ENCODE measurements at places on chromosomes 13 and 19. TPM values are rescaled to one million over a fixed set of nuclear protein-coding genes. Genes with fewer than 3 reads are reported as not detected.

Gene CASP14
- not detected for total RNA-seq

Gene PLEKHA4
- total RNA-seq, result 97.2 TPM

Gene GGN
- 3.3 TPM for total RNA-seq

Gene NFILZ
- total RNA-seq, result not detected

Gene C19orf18
- 1.0 TPM for total RNA-seq

Gene THAP8
- total RNA-seq, result 1.8 TPM

Gene DCT
- total RNA-seq, result 0.54 TPM

Gene CKAP2
- total RNA-seq, result 9.6 TPM

Gene SYDE1
- total RNA-seq, result 49.9 TPM

Gene KCNJ14
- 1.1 TPM for total RNA-seq

Gene APOC1
- 22.2 TPM for total RNA-seq

GRCh38 chr13:29892151-29892550, 41.7 kb upstream of the UBL3 start:
- no peak for DNase-seq

DNA sequence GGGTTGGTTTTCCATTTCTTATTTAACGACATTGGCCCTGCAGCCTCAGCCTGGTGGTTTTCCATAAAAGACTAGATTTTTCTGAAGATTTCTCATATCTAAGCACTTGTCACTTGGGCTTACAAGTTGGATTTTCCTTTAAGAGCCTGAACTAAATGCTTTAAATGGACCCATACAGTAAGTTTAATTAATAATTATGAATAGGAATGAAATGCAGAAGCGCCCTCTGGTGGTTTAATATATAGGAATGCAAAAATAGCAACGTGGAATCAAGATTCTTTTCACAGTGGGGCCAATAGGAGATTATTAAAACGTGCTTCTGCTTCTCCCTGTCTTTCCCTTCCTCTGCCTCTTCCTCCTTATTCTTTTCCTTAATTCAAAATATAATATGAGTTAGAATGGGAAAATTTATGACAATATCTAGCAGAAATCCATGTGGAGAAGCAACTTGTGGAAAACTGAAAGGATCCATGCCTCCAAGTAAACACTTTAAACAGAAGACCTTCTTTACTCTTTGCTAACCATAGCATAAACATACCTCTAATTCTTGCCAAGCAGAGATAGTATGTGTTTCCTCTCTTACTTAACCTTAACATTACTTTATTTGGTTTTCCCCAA, 324.0 kb downstream of the GPC5 start:
- no peak for DNase-seq

- no peak for DNase-seq
Measured at GRCh38 chr13:69243366-69243765, 864.3 kb upstream of the ATXN8OS start.

GRCh38 chr13:32107474-32107873, 75.9 kb downstream of the FRY start:
- no peak for DNase-seq

DNA sequence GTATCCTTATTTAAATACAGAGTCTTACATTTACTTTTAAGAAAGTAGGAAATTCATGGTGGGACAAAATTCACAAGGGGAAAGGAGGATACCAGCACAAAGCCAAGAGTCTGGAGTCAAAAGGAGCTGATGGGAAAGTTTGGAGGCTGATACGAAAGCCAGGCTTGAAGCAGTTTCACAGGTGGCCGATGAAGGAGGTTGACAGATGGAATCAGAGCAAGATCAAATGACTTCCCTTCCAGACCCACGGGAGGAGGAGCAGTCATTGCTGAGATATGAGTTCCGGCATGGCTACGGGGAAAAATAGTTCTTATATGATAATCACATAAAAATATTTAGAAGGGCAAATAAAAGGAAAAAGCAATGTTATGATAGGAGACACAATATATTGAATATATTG, 65.0 kb downstream of the DGKH start:
- no peak for DNase-seq

DNA sequence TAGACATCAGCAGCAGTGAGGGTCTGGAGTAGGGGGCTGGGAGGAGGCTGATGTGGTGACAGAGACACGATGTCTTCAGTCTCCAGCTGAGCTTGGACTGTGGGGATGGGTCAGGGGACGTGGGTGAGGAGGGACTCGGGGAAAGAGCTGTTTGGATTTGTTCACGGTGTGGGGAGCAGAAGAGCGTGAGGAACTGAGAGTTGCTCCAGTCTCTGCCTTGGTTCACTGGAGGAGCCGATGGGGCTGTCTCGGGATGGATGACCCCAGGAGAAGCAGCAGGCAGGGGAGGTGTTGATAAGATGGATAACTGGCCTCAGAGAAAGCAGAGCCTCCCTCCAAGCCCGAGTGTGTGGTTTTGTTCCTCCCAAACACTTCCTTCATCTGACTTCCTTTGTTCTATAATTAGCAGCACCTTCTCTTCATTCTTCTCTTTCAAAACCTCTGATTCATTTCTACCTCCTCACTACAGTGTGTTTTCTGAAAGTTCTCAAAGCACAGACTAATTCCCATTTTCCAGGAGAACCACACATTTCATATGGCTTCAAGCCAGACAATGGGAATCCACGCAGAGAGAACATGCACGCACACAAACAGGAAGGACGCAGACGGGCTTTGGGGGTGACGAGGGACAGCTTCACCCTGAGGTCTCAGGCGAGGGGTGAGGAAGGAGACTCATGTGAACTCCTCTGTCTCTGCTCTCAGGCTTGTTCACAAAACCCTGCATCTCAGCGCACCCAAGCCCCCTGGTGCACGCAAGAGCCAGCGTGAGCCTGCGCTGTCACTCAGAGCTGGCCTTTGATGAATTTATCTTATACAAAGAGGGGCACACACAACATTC, 18.6 kb downstream of the LAIR2 start:
- DNase-seq, result no peak

GRCh38 chr13:111045170-111045569, 69.9 kb upstream of the ARHGEF7 start:
- no peak for DNase-seq

- DNase-seq, result peak; percentile 75
Measured at GRCh38 chr13:36297366-36298338, at the start of gene CCDC169. TSS of gene CCDC169 (minus strand) at chr13:36297814. CDS start at chr13:36297719, 95 bp downstream.

DNA sequence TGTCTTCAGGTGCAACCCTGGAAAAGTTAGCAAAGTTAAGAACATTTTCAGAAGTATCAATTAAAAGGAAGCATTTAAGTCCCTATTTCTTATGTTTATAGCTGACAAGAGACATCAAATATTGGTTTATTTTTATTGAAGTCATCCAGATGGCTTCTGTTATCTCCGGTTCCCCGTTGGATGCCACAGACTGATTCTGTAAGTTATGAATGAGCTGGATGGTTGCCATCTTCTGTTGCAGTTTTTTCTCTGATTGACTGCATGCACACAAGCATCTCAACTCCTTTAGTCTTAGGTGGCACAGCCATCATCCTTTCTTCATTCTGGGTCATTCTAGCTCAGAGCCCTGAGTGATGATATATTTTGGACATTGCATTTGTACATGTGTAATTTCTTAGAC, 10.6 kb upstream of the OXGR1 start:
- no peak for DNase-seq

GRCh38 chr19:46429999-46430398, 1.3 kb upstream of the PNMA8C start:
- no peak for DNase-seq

GRCh38 chr19:3708207-3708931, at the start of gene TJP3:
TSS of gene TJP3 (plus strand) at chr19:3708384. CDS start at chr19:3728433, 20,049 bp downstream.
- DNase-seq, result no peak

DNA sequence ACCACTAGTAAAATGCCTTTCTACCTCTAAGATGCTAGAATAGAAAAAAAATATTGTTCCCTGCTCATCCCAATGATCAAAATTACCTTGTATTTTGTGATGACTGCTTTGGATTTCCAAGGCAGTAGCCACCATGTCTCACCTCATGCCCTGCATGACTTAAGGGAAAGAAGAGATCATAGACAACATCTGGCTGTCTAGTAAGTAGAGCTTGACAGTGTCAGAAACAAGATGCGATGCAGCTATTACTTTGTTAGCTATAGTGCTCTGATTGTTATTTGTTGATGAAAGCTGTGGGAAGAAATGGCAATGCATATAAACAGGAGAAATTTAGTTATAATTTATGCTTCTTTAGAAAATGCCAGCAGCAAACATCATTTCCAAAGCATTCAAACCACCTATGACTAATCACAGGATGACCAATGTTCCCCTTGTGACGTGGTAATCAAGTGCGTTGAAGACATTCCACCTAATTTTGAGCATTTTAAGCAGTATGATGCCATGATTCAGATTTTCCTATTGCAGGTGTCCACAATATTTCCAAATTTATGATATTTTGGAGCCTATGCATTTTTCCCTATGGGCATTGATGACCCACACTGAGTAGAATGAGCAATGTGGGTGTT, 308.3 kb downstream of the KCNRG start:
- no peak for DNase-seq

DNA sequence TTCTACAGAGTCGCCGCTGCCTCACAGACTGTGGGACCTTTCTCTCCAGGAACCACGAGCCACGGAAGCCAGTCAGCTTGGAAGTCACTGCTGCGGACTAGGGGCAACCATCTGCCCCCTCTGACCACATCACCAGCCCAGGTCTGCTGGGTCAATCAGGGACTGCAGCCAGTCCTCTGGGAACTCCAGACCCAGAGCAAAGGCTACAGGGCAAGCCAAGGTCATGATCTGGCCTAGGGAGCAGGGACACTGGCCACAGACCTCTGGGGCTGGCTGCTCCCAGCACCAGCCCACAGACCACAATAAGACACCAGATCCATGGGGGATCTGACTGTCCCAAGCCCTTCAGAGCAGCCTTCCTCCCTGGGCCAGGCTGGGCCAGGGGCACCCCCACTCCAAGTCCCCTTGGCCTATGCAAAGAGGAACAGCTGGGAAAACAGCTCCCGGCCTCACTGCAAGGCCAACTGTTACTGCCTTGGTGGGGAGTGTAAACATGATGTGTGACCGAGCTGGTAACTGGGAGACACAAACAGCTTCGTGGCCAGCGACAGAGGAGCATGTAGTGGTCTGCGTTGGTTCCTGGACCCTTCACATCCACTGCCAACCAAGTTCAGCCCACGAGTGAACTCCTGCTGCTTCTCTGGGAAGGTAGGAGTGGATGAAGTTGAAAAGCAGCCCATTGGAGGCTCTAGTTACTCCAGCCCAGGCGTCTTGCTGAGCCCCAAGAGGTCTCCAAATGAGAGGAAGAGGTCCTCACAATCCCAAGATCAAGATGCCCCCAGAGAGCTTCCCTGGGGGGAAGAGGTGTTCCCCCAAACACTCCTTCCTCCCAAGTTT, 1.5 kb downstream of the AKT2 start:
- no peak for DNase-seq

DNA sequence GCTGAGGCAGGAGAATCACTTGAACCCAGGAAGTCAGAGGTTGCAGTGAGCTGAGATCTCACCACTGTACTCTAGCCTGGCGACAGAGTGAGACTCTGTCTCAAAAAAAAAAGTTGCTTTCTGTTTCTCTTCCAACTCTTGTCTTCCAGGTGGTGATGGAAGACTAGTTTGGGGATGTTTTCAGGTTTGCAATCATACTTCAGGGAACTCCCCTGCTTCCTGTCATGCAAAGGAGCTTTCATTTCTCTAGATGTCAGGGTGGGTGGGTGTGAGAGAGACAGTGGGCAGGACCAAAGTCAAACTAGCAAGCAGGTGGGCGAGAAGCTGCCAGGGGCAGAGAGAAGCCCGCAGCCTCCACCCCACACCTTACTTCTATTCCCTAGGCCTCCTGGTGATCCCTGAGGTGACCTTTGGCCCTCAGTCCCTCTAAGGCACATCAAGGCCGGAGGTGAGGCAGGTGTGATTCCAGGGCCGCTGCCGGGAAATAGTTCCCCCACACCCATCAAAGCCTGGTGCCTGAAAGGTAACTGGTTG, 25.7 kb downstream of the CCNE1 start:
- no peak for DNase-seq

- DNase-seq, result no peak
Measured at GRCh38 chr13:73417012-73417615, 358.3 kb downstream of the KLF5 start.

DNA sequence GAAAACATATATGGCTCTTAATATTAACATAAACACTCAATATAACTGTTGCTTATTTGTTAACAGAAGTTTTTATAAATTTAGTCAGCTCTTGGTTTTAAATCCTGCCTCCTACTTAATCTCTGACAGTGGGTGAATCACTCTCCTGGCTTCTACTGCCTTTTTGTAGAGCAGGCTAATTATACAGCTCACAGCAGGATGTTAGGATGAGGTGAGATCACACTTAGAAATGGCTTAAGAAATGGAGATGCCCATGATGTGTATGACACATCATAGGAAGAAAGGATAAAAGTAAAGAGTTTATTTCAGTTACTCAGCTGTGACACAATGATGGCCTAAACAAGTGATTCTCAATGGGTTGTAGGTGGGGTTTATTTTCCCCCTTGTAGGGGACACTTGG, 345.6 kb downstream of the SPRY2 start:
- no peak for DNase-seq

- peak; percentile 33 for DNase-seq
Measured at GRCh38 chr13:113931841-113932459, 41.9 kb downstream of the C13orf46 start.

GRCh38 chr19:38247126-38247525, 9.0 kb downstream of the PPP1R14A start:
- DNase-seq, result no peak

- no peak for DNase-seq
Measured at GRCh38 chr19:42989851-42990250, 36.4 kb downstream of the PSG11 start.

- peak; percentile 95 for DNase-seq
Measured at GRCh38 chr13:30421093-30422053, 920 bp upstream of the UBE2L5 start.

DNA sequence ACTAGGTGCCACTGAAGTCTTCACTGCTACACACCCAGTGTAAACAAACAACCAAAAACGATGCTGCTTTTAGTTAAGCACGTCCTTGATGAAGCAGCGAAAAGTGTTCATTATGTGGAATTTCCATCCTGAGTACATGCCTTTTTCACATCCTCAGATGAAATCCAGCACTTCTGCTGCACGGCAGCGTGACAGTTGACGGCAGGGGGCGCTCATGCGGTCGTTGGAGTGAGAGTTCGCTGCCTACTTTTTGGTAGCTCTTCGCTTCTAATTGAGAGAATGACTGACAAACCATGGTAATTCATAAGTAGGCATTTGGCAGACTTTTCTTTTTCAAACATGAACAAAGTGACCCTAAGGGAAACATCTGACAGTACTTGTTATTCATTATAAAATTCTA, 1124.9 kb downstream of the EFNB2 start:
- peak; percentile 63 for DNase-seq

GRCh38 chr13:64088491-64088890, 2672.8 kb upstream of the PCDH20 start:
- DNase-seq, result no peak

DNA sequence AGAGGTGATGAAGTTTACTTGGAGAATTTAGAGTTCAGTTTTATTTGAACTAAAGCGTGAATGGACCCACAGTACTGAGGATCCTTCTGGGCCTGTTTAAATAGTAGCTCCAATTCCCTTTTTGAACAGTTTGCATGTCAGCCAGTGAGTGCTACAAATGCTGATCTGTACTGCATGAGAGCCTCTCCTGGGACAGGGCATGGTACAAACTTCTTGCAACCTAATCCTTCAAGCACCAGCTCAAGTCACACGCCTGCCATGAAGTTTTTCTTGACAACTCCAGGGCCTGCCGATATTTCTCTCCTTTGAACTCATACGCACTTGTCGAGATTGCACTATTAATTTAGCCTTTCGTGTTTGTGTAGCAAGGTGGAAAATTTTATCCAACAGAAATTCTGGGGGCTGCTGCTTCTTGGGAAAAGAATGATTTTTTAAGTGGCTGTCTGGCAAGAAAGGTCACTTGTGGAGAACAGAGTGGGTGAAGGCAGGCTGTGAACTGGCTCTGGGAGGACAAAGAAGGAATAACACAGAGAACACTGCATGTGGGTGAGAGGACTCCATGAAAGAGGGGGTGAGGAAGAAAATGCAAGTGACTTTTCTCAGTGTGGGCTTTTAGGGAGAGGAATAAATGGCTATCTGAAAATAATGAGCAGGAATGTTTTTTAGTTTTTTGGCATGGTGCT, 192.5 kb downstream of the NDFIP2 start:
- DNase-seq, result no peak

All from aorta (tissue), 5 donors.